ENCODE measurements at places on chromosomes 1 and 21.

- no peak for DNase-seq
Observed at GRCh38 chr1:62196086-62196690, 1.5 kb downstream of the L1TD1 start.

- DNase-seq: no peak
Observed at GRCh38 chr1:19945914-19946313, 22.5 kb upstream of the PLA2G2E start.

DNA sequence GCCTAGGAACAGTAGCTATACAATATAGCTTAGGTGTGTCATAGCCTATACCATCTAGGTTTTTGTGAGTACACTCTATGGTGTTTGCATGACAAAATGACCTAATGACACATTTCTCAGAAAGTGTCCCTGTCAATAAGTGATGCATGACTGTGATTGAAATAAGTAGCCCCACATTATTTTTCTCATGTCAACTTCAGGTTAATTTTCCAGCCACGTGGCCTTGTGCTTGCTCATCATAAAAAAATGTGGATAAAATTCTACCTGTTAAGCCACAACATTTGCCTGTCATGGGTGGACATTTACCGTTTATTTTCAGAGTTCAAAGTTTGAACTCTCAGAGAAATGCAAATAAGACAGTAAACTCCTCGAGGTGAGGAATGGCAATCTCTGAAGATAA, 5.5 kb downstream of the DISC1 start:
- DNase-seq: no peak

- no peak for DNase-seq
Observed at GRCh38 chr21:21751286-21751685, 753.1 kb downstream of the NCAM2 start.

- no peak for DNase-seq
Observed at GRCh38 chr1:193944454-193944853, 758.0 kb upstream of the B3GALT2 start.

Measured in muscle of back (tissue), 13 donors.